ENCODE measurements at places on chromosomes 1 and 21.
A peak's percentile ranks its signal among the peaks of the same experiment; 100 is the strongest.

DNA sequence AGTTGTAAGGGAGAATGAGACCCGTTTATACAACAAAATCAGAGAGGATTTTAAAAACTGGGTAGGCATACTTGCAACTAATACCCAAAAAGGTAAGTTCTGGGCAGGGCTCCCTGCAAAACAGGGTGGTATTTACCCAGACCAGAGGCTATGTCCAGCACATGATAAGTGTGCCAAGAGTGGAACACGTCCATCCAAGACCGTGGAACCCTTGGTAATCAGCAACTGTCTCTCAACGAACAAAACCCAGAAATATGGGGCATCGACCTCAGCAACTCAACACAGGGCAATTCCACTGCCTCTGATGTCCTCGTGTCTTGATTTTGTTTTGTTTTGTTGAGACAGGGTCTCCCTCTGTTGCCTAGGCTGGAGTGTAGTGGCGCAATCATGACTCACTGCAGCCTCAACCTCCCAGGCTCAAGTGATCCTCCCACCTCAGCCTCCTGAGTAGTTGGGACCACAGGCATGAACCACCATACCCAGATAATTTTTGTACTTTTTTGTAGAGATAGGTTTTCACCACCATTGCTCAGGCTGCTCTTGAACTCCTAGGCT is 26.7 kb upstream of the MX1 start:
- DNase-seq = peak; percentile 12

DNA sequence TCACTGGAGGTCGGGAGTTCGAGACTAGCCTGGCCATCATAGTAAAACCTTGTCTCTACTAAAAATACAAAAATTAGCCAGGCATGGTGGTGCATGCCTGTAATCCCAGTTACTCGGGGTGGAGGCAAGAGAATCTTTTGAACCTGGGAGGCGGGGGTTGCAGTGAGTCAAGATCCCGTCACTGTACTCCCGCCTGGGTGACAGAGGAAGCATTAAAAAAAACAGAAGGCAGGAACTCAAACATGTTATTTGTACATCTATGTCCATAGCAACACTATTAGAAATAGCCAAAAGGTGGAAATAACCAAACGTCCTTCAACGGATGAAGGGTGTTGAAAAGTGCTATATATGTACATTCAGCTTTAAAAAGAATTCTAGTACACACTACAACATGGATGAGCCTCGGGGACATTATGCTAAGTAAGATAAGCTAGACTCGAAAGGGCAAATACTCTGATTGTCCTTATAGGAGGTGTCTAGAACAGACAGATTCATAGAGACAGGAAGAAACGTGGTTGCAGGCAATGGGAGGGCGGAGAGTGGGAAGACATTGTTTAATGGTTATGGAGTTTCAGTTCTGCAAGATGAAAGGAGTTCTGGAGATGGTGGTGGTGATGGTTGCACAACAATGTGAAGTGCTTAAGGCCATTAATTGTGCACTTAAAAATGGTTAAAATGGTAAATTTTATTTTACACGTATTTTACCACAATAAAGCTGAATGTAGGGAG is 19.2 kb downstream of the NLRP3 start:
- no peak for DNase-seq

GRCh38 chr1:101484689-101485338 is 248.0 kb downstream of the S1PR1 start:
- DNase-seq = no peak

DNA sequence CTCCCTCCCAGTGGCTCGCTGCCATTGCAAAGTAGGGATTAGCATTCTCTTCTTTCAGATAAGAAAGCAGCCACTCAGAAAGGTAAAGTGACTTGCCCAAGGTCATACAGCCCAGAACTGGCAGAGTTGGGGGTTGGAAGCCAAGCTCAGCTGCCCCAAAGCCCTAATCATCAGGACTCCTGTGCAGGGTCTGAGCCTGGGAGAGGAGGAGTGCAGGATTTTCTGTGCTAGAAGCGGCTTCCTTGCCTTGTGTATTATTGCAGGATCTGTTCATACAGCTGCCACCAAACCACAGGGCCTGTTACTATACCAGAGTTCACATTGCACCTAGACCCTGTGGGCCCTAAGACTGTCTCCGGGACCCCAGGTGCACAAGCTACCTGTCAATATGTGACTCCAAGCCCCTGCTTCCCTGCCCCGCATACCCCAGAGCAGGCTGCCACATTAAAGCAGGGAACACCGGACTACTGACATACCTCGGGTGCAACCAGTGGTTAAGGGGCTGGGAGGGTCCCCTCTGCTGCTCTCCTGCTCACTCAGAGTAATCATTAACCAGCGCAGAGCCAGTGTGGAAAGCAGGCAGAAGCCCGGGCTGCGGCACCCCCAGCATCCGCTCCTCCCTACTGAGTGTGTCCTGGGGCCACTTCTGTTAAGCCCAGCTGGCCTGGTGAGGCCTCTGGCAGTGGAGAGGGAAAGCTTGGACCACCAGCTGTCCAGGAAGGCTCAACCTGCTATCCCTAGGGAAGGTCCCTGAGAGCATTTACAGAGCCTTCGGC is 15.8 kb downstream of the HSPG2 start:
- DNase-seq = no peak

DNA sequence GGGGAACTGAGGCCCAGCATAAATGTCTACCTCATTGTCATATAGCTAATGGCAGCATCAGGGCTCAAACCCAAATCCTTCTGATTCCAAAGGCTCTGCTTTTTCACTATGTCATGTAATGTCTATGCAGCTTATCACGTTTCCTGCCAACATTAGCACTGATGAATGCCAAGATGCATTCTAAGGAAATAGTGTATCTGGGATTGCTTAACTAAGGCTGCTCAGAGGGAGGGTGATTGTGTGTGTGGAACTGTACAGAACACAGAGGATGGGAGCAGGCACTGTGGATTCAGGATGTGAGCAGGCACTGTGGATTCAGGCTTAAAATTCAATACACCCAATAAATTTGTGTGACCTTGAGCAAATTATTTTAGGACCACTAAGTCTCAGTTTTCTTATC is 456.4 kb upstream of the DEPDC1 start:
- no peak for DNase-seq

- no peak for DNase-seq
Measured at GRCh38 chr1:175725684-175726083, 17.7 kb downstream of the TNR start.

DNA sequence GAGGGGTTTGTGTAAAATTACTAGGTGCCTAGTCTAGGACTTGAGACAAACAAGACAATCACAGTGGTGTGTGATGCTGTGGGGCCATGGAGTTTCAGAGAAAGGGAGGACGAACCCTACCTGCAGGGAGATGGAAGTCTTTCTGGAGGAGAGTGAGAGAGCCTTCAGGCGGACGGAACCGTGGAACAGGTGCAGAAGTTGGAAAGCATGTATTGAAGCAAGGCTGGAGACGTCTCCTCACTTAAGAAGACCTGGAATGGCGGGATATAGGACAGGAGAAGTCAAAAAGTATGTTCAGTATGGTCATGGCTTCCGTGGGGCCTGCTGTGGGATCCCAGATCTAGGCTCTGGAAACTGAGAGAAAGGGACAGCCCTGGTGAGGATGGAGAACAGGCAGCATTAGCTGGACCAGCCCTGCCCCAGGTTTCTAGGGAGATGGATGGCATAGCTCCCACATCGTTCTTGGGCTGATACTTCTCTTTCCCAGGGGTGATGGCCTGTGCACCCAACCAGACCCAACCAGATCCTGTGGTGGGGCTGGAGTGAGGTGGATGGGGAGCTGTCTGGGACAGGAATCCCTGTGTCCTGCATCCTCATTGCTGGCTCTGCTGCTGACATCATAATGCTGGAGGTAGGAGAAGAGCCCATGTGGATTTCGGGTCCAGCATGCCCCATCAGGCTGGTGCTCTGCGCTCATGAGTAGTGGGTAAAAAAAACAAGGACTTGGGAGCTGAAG is 15.0 kb upstream of the LRP8 start:
- DNase-seq = no peak

- DNase-seq = no peak
Measured at GRCh38 chr1:214698559-214698958, 95.6 kb downstream of the CENPF start.

DNA sequence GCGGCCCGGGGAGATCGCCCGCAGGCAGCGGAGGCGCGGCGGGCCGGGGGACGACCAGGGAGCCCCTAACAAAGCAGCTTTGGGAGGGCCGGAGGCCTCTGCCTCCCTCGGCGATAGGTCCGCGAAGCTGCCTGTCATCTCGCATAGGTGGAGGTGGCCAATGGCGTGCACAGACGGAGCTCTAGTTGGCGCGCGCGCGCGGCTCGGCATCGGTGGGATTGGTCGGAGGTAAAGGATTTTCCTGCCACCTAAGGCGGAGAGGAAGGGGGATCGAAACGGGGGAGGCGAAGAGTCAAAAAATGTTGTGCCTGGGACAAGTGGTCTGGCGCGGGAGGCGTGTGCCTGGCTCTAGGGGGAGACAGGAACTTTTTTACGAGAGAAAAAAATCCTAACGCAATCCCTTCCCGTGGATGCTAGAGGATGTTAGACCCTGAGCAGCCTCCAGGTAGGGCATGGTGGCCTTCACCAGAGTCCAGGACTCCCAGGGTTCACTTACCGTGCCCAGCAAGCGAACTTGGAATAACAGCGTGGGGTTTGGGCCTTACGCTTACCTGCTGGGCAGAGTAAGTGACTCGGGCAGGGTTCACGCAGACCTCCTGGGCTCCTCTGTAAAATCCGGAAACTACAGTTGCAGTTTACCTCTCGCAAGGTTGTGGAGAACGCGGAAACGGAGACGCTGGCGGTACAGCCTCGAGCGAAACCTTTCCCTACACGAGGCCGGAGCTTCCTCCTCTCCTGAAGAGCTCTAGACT is 99.9 kb upstream of the SOD1 start:
- DNase-seq = peak; percentile 85

DNA sequence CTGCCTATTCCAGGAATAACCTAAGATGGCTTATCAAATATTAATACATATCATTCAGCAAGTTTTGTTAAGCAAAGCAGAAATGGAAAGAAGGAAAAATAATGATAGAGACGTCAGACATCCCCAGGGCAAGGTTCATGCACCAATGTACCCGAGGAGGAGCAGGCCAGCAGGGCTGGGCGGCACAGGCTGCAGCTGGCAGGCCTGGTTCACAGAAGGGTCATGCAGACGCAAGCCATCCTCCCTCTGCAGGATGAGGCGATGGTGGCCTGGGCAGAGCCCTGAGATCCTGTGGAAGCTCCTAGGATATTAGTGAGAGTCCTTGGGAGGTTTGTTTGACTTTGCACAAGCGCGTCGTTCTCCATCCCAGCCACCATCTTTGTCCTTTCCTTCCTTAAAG is 30.0 kb downstream of the BATF3 start:
- no peak for DNase-seq

- no peak for DNase-seq
Measured at GRCh38 chr1:246503341-246503740, 3.7 kb downstream of the SMYD3 start.

GRCh38 chr1:64933296-64934070 is 32.9 kb downstream of the JAK1 start:
- DNase-seq = no peak

- no peak for DNase-seq
Measured at GRCh38 chr1:170131450-170131849, 14.3 kb upstream of the NTMT2 start.

DNA sequence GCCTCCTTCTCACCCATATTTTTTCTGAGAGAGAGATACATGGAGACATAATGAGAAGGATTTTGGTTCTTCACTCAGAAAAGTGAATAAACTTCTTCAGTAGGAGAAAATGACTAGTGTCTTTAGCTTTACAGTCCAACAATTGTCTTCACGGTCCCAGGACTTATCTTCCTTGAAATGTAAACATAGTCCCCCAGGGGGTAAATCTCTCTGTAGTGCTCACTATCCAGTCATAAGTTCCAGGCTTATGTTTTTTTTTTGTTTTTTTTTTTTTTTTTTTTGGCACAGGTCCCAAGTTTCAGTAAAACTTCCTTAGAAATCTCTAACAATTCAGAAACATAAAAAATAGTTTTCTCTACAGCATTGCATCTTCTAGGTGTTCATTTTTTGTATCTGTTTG is 890.2 kb upstream of the B3GALT2 start:
- DNase-seq = no peak

- no peak for DNase-seq
Measured at GRCh38 chr1:49466961-49467360, 556.8 kb downstream of the AGBL4 start.

DNA sequence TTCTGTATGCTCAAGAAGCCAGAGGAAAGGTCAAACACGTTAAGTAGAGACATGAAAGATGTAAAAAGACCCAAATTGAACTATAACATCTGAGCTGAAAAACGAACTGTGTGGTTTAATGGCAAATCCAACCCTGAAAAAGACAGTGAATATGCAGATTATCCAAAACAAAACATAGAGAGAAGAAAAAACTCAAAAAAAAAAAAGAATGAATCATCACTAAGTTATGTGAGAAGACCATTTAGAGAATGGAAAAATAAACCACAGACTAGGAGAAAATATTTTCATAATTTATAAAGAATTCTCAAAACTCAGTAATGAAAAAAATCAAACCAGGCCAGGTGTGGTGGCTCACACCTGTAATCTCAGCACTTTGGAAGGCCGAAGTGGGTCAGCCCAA is 253.3 kb downstream of the PLPP3 start:
- DNase-seq = no peak

DNA sequence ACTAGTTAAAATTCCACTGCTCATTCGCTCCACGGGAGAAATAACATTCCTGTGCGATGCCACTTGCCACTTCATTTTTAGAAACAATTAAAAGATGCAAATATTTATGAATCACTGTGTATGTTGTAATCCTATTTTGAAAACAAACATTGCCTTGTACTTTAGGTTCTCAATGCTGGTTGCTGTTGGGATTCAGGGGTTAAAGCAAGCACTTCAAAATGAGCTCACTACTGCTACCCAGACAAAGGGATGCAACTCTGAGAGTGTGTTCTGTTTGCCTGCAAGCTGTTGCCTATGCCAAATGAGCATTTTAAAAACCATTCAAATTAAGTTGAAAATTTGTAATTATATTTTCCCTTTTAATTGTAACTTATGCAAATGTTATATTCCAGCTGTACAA is 87.5 kb downstream of the RWDD3 start:
- no peak for DNase-seq

- DNase-seq = no peak
Measured at GRCh38 chr1:40391688-40392145, 18.2 kb downstream of the SMAP2 start.

DNA sequence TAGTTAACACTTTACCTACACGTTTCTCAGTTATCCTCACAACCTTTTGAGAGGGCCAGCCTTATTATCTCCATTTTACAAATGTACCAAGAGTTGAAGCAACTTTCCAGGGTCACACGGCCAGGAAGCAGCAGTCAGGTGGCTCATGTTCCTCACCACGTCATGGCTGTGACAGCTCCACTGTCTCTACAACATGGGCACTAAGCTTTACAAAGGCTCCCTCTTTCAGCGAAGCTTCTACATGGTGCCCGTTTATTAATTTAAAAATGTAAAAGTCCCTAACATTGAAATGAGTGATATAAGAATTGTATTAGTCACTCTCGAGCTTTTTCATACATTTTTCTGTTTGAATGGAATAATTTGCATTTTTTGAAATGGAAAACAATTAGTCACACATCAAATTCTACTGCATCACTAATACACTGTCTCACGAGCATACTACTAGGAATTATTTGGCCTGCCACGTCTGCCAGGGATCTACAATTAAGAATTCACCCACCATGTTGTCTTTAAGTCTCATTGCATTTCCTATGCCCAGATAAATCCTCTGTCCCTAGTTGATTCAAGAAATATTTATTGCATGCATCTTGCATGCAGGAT is 28.4 kb upstream of the LIN9 start:
- DNase-seq = no peak

GRCh38 chr1:5662744-5663126 is 329.5 kb downstream of the NPHP4 start:
- no peak for DNase-seq
